ENCODE measurements at places on chromosomes 16 and 17.

DNA sequence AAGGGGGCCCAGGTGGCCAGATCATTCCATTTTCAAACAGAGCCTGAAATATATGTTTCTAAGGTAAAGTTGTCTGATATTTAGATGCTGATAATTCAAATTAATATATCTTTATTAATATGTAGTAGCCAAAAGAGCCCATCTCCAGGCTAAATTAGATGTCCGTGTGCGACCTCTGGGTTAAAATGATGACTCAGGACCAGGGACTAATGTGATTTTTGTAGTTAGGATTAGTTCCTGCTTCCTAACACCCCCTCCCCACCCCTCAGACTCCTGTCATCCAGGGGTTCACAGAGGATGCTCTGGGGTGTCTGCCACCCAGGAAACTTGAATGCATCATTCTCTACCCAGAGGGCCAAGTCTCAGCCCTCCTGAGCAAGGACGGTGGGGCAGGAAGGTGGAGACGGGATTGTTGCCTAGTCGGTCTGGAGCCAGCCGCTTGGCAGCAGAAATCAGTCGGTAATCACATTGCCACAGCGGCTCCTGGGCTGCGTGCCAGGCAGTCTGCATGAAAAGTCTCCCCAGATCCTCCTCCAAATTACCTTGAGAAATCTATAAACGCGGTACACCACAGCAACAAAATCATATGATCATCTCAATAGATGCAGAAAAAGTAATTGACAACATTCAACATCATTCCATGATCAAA, 29.8 kb downstream of the CNGB1 start:
- DNase-seq = no peak

DNA sequence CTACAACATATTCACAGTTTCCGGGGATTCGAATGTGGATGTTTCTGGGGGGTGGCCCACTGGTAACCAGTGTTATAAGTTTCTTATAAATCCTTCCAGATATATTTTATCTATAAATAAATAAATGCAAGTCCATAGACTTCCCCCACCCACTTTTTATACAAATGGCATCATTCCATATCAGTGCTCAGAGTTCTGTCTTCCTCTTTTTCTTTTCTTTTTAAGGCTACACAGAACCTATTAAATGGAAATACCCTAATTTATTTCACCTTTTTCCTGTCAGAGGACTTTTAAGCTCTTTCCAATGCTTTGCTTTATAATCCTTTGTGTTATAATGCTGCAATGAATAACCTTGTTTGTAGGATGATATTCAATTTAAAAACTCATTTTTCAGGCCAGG, 3.8 kb downstream of the LGALS9 start:
- no peak for DNase-seq

GRCh38 chr17:45341533-45342158, 24.8 kb upstream of the MAP3K14 start:
- no peak for DNase-seq

DNA sequence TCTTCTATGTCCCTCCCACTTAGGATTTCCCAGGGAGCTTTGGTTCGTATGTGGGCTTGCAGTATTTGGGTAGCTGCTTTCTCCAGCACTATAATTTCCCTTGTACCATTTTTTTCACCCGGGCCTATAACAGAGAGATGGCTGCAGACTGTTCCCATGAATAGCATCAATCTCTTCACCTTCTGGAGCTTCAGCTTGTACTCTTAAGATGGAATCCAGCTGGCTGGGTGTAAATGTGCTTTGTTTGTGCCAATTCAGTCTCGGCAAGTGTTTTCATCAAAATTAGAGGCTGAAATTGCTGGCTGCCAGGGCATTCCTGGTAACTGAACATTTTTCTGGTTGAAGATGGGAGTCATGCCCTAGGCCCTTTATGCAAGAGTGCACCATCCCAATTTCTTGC, 12.2 kb upstream of the CPD start:
- DNase-seq = no peak

DNA sequence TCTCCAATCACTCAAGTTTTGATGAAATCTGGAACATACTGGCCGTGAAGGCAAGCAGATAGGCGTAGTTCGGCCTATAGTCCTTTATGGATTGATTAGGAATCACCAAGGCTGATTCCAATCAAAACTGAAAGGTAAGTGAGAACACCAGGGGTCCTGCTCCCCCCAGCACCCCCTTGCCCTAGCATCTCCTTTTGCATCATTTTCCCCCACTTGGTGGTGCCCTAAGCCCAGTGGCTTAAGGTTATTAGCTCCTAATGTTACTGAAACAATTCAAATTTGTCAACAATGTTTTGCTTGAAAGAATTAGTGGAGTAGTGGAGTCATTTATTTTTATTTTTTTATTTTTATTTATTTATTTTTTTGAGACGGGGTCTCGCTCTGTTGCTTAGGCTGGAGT, 4.9 kb downstream of the SLFN14 start:
- no peak for DNase-seq

GRCh38 chr16:84458606-84459532, 45.6 kb downstream of the MEAK7 start:
- no peak for DNase-seq

DNA sequence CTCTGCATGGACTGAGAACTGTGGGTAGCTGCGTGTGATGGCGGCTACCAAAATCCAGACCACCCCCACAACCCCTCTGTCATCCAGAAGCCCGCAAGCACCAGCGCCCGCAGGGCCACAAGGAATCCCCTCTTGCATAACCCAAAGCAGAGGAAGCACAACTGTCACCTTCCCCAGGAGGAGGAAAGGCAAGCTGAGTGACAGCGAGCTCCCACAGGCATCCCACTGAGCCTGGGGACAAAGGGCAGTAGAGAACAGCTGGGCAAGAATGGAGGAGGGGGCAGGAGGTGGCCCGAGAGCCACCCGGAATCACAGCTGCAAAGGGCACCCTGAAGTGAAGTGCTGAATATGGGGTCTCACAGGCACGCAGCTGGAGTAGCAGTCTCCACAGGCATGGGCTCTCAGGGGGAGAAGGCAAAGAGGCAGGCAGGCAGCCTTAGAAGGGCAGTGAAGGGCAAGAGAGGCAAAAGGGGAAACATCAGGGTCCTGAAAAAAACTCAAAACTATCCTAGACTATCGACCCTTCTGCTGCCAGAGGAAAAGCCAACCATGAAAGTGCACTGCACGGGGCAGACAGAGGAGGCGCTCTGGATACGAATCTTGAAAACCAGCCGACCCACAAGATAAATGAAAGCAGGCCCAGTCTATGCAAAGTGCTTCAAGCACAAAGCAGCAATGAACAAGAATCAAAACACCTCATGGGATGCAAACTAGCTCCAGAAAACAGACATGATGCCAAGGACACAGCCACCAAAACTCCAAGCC, 17.1 kb downstream of the USP36 start:
- no peak for DNase-seq

GRCh38 chr17:29615492-29616299, 7.0 kb downstream of the CORO6 start:
- peak; percentile 72 for DNase-seq

DNA sequence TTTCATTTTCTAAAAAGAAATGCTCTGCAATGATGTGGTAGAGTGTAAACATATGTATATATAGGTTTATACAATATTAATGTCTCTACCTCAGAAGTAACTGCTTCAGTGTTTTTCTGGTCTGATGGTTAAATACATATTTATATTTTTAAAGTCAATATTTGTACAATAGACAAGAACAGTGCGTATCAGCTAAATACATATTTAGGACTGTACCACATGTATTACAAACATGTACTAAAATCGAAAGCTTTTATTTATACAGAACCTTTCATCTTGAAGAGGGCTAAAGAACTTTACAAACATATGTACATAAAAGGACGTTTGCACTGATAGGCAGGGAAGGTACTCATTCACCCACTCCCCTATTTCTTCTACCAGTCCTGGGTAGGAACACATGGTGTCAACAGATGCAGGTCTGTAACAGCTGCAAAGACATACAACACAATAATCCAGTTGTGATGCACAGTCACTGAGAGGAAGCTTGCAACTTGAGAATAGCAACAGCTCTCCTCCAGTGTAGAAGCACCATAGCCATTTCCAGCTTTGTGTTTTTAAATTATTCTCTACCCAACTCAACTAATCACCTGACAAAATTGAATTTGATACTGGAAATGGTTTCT, 206.9 kb upstream of the C17orf78 start:
- DNase-seq = no peak

- no peak for DNase-seq
Observed at GRCh38 chr17:28648698-28649097, 3.7 kb upstream of the BLTP2 start.

DNA sequence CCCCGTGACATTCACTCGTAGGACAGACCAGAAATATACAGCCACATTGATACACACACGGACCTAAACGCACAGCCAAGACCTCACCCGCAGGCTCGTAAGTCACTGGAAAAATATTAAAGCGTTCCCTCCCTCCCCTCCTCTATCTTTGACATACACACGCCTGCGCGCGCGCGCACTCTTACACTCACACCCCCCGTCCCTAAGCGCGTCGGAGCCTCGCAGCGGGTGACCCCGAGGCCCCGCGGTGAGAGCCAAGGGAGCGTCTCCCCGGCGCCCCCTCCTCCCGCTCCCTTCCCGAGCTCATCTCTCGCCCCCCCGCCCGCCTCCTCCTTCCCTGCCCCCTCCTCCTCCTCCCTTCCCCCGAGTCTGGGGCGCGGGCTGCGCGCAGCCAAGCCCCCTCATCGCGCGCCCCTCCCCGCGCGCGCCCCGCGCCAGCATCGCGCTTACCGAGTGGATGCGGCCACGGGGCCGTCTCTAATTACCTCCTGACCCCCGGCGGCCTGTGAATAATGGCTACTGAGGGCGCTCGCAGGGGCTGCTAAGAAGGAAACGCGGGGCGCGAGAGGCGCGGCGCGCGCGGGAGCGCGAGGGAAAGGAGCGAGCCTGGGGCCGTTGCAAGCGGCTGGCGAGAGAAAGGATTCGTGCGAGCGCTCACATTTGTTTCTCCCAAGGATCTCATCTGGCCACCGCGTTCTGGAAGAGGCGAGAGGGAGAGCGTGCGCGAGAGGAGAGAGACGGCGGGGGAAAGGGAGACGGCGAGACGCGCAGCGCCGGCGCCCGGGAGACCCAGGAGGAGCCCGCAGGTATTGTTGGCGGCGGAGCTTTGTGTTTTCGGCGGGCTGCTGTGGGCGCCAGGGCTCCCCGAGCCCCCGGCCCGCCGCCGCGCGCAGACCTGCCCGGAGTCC, 42.4 kb downstream of the RAI1 start:
- no peak for DNase-seq

GRCh38 chr16:17817943-17818342, 347.2 kb upstream of the XYLT1 start:
- no peak for DNase-seq

- peak; percentile 72 for DNase-seq
Observed at GRCh38 chr17:44308320-44308818, at the start of gene RUNDC3A. Gene RUNDC3A (plus strand): TSS chr17:44308601. CDS start chr17:44308833, 232 bp downstream.

DNA sequence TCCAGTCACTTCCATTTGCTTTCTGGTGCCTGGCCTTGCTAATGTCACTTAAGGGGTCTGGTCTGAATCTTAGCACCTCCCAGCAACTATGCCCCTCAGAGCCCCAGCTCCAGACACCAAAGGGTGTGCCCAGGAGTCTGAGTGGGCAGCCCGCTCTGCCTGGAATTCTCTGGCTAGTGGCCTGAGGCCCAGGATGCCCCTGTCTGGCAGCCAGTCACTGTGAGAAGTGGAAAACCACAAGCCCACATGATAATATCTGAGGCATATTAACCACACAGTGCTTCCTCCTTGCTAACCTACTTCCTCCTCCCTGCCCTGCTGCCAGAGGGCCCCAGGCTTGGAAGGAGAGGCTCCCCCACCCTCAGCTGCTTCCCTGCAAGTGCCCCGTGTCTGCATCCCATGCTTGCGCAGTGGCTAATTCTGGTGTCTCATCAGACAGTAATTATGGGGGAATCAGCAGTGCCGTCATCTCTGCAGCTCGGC, 14.0 kb downstream of the SRCIN1 start:
- DNase-seq = no peak

DNA sequence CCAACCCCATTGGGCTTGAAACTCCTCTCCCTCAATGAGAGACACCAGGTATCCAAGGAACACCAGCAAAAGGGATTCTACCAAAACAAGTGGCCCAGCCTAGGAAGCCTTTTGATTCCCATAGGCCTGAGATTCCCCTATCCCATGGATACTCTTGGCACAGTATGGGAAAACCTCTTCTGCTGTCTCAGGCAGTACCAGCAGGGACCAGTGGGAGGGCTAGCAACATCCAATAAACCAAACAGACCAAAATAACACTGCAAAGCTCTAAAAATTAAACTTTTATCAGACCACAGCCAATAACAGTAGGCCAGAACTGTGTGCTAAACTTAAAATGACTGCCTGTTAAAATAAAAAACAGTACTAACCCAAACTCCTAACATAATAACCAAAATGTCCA, 153.9 kb upstream of the CES5A start:
- DNase-seq = no peak

DNA sequence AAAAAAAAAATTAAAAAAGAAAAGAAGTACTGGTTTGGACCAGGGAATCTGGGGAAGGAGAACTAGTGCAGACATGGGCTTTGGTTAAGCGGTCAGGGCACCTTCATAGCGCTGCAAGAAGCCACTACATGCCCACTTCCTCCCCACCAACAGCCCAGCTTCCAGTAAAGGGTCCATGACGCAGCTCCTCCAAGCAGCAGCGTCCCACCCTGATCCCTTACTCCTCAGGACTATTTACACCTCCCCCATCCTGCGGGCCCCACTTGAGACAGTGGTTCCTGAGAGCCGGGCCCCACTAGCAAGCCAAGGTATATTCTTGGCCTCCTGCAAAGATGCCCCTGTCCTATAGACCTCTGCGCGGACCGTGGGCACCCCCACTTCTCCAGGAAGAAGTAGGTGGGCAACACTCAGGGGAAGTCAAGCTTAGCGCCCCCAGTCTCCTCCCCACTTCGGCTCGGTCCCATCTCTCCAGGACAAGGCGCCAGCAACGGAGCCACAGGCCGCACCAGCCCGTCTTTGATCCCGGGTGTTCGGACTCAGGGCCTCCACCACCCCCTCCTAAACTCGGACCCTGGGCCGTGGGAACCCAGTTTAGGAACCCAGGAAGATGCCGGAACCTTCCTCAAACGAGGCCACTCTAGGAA, 913 bp upstream of the PRR14 start:
- no peak for DNase-seq

- no peak for DNase-seq
Observed at GRCh38 chr16:89613954-89614459, 565 bp downstream of the DPEP1 start.

DNA sequence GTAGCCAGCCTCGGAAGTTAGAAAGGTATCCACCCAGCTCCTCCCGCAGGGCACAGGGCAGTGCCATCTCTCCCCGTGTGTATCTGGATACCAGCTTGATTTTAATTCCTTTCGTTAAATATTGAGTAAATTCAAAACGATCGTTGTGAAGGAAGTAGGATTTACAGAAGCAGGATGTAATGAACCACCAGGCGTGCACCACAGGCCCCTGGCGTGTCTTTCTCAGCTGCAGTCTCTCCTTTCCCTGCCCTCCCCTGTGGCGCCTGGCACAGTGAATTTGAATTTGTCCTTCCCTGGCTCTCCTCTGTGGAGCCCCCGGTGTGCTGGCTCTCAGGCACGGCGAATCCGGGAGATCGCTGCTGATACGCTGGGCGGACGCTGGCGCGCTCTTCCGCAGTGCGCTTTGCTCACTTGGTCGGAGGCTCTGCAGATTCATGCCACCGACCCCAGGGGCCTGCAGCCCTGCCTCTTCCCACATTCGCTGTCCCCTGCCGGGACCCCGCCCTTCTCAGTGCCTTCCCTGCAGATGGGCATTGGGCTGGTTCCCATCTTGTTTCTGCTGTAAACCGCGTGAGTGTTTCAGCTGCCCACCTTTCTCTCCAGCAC, 164.6 kb downstream of the RPTOR start:
- no peak for DNase-seq

All from stimulated activated CD8-positive, alpha-beta memory T cell treated with anti-CD3 and anti-CD28 coated beads, Interleukin-12 subunit alpha, Interleukin-12 subunit beta, amount 100 ng/mL, for 1 hour (primary cell).